ENCODE measurements at places on chromosomes 1 and 21.
A peak's percentile ranks its signal among the peaks of the same experiment; 100 is the strongest.

DNA sequence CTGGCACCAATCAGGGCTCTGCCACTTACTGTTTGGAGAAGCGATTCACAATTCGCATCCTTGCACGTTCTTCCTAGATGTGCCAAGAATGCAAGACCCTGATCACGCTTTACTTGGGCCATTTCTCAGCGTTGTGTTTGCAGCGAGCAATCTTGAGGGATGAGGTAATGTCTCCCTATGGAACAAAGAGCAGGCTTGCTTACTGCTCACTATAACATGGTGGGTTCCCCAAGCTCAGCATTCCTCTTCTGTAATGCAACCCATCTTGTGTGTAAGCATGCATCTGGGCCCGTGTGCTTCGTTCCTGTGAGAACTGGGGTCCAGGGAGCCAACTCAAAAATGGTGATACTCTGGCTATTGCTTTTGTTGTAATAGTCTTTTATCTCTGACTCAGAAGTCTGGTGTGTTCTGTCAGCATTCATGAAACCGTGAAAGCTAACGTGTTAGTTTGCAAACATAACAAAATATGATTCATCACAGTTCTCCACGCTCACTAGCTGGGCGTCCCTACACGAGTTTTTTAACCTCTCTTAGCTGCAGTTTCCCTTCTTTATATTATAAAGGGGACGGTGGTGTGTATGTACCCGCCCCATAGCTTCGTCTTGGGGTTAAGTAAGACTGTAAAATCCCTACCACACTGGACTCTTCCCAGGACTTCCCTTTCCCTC, 33.3 kb downstream of the DNTTIP2 start:
- no peak for DNase-seq

- no peak for DNase-seq
These were observed 28.5 kb downstream of the MGST3 start for GRCh38 chr1:165659581-165659895.

DNA sequence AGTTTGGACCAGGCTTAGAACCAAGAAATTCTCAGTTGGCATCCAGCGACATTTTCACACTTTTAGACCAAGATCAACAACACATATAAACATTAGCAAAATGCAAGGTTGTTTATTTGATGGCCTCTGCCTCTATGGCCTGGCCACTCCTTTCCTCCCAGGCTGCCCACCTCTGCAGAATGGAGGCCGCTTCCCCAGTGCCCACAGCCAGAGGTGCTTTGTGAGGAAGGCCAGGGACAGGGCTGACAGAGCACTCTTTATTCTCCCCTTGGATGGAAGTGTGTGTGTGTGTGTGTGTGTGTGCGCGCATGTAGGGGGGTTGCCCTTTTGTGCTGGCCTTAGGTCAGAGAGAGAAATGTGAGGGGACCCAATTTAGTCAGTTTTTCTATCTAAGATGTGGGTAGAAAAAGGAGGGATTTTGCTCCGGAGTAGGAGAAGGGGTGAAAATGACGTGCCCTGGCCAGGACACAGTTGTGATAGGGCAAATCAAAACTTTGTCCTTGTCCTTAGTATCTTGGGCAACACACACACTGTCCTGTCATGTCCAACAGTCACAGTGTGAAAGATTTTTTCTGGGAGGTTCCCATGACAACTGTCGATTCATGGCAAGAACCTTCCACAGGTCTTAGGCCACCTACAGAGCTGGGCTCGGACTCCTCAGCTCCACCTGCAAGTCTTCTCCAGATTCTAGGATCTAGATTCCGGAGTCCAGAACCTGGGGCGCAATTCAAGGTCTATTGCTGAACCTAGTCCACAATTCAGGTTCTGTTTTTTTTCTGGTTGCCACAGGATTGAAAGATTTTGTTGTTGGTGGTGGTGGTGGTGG, 104.9 kb upstream of the SLC2A1 start:
- no peak for DNase-seq

- no peak for DNase-seq
These were observed 42.0 kb upstream of the PCBP3 start for GRCh38 chr21:45601551-45601950.

DNA sequence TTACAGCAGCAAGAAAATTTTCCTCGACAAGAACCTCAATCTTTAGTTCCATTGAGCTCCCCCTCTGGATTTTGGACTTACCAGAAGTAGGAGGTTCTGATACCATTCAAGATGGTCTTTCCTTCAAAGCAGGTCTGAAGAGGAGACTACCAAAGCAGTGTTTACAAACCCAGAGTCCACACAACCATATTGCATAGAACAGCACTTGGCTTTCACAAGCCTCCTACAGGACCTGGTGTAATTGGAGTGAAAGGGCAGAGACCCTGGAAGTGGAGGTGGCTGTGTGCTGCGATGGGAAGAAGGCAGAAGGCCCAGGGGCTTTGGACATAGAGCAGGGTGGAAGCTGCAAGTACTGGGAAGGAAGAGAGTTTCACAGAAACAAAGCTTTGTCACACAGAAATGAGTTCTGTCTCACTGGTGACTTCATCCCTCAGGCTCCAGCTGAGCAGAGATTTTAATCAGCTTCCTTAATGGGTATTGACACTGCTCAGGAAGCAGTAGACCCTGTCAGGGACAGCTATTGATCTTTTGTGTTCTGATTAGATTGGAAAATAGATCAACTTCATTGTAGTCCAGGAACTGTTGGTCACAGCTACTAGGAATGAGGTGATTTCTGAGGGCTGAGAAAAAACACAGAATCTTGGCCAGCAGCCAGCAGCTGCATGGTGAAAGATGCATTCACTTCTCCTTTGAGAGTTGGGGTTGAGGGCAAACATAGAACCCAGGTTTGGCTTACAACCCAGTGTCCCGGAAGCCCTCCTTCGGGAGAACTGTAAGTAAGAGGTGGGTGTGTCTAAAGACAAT, 124.0 kb downstream of the SYT2 start:
- peak; percentile 54 for DNase-seq

- DNase-seq = no peak
These were observed 96.6 kb downstream of the FOXD2 start for GRCh38 chr1:47534436-47534835.

DNA sequence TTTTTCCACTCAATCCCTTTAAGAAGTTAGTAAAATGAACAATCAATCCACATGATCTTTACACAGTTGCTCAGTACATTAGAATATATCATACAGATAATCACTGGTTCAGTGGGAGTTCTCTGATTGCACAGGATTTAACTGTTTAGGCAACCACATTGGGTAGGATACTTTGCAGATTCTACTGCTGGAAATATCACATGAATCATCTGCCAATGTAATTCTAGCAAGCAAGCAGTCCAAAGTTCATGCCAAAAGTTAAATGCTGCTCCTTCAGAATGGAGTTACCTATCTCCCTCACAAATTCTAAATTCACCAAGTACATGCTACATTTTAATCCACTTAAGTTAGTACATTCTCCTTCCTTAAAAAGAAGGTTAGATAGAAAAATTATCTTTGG, 52.4 kb downstream of the NEGR1 start:
- DNase-seq = no peak

- DNase-seq = peak; percentile 34
These were observed 31.2 kb downstream of the CHD1L start for GRCh38 chr1:147273409-147274336.

- no peak for DNase-seq
These were observed 9.3 kb downstream of the CBR1 start for GRCh38 chr21:36079010-36079649.

- DNase-seq = no peak
These were observed 20.3 kb downstream of the TTC13 start for GRCh38 chr1:230958370-230958769.

DNA sequence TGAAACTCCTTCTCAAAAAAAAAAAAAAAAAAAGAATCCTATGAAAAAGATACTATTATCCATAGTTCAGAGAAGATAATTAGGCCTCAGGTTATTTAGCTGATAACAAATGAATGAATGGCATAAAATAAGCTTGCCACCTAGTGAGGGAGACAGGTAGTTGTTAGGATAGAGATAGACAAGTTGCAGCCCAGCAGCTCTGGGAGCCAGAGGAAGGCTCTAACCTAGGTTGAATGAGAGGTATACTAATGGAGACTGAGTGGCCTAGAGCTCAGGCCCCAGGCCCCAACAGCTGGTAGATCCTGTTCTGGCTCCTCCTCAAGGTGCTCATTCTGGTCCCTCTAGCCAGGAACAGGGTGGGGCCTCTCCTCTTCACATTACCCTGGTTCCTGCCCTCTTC, 20.6 kb upstream of the RSPO1 start:
- no peak for DNase-seq

- no peak for DNase-seq
These were observed 35.3 kb upstream of the POFUT2 start for GRCh38 chr21:45322960-45323461.

Measured in NCI-H2171 (cell line).